ENCODE measurements at places on chromosomes 4 and X.
A peak's percentile ranks its signal among the peaks of the same experiment; 100 is the strongest.

DNA sequence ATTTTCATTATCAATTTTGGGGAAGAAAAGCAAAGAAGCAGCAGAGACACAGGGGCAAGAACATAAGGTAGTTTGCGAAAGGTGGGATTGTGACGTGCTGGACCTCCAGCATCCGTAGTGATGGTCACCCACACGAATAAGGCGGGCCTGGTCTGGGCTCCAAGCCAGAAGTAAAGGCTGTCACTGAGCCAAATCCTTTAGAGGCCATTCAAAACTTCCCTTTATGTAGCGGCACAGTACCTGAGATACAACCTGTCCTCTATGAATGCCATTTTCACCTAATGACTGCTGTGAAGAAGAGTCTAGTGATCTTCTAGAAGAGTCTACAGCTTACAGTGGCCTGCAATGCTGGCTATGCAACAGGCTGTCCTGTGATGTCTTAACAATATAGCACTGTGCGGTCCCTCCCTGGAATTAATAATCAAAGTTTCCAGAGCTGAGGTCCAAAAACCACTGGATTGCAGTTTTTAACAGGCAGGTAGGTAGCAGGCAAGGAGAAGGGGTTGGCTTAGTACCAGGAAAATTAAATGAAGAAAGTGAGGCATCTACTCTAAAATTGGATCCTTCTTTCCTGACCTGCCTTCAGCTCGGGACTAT lies 56.2 kb downstream of the TRIML1 start:
- DNase-seq = no peak

- no peak for DNase-seq
These were observed 52.5 kb upstream of the PROM1 start for GRCh38 chr4:16136311-16136710.

DNA sequence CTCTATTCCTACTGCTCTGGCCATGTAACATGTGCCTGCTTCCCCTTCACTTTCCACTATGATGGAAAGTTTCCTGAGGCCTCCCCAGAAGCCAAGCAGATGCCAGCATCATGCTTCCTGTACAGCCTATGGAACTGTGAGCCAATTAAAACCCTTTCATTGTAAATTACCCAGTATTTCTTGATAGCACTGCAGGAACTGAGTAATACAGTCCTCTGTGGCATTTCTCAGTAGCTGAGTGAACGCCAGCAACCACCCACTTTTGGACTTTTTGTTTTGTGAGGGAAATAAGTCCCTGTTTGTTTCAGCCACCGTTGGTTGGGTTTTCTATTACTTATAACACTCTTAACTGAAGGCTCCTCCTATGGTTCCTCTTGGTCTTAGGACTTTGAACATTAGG lies 104.1 kb downstream of the C4orf51 start:
- no peak for DNase-seq

GRCh38 chr4:176435901-176436292 lies 116.1 kb downstream of the SPCS3 start:
- no peak for DNase-seq

- DNase-seq = no peak
These were observed 29.1 kb downstream of the JADE3 start for GRCh38 chrX:46941341-46941740.

- no peak for DNase-seq
These were observed 170.2 kb downstream of the PPP3CA start for GRCh38 chr4:101177154-101177553.

DNA sequence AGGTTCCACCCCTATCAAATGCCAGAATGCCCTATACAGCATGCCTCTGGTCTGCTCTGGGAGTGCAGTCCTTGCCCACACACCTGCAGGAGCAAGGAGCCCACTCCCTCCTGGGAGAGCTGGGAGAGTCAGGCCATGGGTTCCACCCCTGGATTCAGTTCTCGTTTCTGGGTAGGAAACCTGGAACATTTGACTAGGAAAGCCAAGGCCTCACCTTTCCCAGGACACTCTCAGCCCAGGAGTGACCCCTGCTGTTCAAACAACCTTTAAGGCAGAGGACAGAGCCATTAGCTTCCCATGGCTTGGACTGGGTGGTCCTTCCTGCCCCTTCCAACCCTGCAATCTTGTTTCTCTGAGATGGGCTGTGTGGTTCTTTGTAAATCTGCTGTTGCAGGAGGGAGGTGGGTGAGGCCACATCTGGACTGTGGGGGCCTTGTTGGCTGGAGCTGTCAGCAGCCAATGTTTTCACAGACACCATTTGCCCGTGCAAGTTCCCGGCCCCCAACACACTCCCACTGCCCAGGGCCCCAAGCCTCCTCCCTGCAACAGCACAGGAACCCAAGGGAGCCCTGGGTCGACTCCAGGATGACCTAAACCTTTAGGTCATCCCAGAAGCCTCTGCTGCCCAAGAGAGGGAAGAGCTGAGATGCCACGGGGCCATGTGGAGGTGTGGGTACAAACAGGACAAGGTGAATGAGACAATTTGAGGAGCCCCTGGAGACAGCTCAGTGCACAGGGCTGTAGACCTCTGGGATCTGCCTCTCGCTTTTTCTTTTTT lies 104.4 kb downstream of the PJA1 start:
- DNase-seq = peak; percentile 55

GRCh38 chr4:152360045-152360410 lies 175.9 kb downstream of the FBXW7 start:
- DNase-seq = no peak

DNA sequence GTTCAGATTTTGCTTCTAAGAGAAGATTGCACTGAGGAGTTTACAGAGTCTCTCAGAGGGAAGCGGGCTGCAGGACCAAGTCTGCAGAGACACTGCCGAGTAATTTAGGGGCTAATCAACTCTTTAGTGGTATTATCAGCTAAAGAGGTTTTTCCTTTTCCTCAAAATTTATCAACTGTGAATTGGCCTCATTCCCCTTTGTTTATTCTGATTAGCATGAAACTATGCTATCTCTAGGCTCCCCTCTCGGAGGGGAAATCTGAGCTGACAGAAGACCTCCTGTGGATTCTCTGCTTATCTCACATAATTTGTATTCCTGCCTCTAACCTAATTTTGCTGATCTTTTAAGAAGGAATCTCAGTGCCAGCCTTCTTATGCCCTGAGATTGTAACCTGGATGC lies 201.0 kb downstream of the DCTD start:
- no peak for DNase-seq

GRCh38 chr4:29900336-29900735 lies 819.8 kb upstream of the PCDH7 start:
- DNase-seq = no peak

- DNase-seq = no peak
These were observed 67.4 kb downstream of the VCX2 start for GRCh38 chrX:8103655-8104054.

DNA sequence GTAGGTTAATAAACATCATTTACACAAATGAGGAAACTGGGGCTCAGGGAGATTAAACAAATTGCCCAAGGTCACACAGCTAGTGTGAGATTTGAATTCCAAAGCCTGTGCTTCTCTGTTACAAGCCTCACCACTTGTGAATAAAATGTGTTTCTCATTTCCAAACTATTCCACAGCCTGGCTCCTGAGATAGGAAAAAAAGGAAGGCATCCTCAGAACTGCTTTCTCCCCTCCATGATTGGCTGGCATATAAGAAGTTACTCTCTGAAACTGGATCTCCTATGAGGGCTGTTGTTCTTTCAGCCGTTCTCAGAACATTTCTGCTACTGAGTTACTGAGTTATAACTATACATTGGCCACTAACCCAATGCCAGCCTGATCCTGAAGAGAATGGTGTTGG lies 237.9 kb downstream of the MAML3 start:
- no peak for DNase-seq

GRCh38 chr4:122695226-122695625 lies 37.3 kb upstream of the BBS12 start:
- DNase-seq = no peak

DNA sequence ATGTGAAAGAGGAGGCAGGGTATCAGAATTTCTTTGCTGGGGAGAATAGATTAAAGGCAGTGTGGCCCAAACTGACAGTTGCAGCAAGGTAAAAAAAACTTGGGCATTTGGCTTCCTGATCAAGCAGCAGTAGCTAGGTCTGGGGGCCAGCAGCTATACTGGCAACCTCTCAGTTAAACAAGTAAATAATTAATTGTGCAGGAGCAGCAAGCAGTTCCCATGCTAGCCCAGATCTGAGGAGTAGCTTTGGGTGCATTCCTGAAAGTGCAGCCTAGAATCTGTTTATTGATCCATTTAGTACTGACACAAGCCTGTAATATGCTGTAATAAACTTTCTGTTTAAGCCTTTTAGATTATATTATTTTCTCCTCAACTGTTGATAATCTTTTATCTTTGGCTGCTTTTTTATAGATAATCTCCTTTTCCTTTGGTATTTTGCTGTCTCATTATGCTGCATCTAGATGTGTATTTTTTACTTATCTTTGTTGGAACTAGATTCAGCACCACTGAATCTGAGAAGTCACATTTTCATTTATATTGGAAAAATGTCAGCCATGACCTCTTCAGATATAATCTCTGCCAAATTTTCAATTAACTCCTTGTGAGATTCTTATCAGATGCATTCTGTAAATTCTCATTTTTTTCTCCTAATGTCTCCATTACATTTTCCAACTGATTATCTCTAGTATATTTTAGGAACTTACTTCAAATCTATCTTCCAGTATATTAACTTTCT lies 276.3 kb downstream of the STPG2 start:
- DNase-seq = no peak

- no peak for DNase-seq
These were observed 2190.6 kb upstream of the TENM3 start for GRCh38 chr4:180052629-180053028.

GRCh38 chrX:126339928-126340327 lies 173.8 kb upstream of the DCAF12L2 start:
- no peak for DNase-seq

- DNase-seq = no peak
These were observed 8.5 kb upstream of the PTTG2 start for GRCh38 chr4:37951461-37952352.

- no peak for DNase-seq
These were observed 22.9 kb upstream of the STPG2 start for GRCh38 chr4:98166025-98166730.

DNA sequence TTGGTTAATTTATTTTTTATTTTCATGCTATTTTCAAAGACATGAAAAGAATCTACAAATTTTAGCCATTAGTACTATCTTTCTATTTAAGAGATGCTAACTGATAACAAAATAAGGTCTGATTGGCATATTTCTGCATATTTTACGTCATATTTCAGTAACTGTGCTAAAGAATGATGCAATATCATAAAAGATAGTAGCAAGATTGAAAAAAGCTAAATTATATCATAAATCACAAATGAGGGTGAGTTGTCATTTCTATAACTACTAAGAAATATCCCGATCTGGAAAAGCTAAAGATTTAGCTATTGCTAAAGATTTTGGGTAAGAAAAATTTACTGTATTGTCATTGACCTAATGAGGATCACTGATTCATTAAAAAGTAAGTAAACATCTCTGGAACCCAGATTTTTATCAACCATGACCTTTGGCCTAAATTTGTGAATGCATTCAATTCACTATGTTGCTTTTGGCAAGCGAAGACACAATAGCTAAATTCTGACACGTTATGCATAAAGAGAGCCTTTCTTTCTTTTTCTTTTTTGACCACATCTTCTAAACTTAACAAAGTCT lies 103.6 kb downstream of the HPGD start:
- DNase-seq = no peak

GRCh38 chr4:17797808-17798207 lies 12.7 kb downstream of the DCAF16 start:
- no peak for DNase-seq

DNA sequence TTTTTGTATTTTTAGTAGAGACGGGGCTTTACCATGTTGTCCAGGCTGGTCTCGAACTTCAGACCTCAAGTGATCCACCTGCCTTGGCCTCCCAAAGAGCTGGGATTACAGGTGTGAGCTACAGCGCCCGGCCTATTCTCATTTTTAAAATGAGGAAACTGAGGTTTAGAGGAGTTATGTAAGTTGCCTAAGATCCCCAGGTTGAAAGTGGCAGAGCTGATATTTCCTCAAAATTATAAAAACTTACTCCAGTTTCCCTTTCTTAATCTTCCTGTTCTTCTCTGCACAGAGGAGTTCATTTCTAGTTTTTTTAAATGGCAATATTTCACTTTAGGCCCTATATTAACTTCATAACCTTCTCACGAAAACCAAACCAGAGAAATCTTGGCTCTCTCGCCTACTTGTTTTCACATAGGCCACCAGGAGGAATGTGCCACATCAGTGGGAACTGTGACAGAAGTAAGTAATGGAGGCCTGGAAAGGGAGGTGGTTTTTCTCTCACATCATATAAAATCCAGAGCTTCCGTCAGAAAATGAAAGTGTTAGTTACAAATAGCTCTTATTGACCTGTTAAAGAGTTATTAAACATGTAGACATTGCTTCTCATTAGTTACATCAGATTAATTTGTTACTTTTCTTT lies 16.1 kb upstream of the RS1 start:
- no peak for DNase-seq

- DNase-seq = no peak
These were observed 430.6 kb downstream of the DTHD1 start for GRCh38 chr4:36712013-36712412.

DNA sequence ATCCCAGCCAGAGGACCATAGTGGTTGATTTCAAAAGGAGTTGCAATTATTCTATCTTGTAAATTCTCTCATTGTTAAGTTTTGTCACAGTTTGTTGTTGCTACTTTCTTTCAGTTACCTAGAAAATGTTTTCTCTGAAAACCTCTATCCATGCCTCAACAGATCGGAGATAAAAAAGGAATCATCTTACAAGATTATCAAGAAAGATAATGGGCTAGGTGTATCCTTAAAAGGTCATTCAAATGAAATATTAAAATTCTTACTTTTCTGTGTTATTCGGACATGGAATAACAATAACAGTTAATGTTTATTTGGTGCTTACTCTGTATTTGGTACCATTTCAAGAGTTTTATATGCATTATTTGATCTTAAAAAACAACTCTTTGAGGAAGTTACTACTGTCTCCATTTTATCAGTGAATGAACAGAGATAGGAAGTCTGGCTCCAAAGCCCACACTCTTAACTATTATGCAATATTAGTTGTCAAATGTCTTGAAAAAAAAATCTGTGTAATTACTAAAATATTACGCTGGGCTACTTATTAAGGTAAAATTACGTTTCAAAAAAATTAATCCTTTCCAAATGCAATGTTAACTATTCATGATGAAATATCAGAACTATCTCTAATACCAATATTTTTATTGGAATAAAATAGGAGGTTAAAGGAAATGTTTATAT lies 97.5 kb downstream of the SNCA start:
- no peak for DNase-seq

DNA sequence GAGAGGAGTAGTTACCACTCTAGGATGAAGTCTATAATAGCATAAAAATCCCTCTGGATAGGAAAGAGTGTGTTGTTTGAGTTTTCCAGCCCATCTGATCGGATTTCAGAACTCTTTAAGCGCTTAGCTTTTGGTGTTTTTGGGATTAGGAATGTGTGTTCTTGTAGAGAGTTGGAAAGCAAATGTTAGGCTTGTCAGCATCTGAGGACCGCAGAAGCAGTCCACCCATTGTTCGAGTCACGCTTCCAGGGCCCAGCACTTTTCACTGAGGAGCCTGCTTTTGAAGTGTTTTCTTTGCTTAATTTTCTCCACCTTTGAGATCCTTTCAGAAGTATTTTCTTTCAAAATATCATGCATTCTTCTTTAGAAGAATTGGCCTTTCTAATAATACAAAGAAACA lies 306.2 kb downstream of the TENM3 start:
- DNase-seq = no peak
